Mesendoderm (in vitro differentiated cells): ENCODE measurements at places on chromosomes 12 and 14.

DNA sequence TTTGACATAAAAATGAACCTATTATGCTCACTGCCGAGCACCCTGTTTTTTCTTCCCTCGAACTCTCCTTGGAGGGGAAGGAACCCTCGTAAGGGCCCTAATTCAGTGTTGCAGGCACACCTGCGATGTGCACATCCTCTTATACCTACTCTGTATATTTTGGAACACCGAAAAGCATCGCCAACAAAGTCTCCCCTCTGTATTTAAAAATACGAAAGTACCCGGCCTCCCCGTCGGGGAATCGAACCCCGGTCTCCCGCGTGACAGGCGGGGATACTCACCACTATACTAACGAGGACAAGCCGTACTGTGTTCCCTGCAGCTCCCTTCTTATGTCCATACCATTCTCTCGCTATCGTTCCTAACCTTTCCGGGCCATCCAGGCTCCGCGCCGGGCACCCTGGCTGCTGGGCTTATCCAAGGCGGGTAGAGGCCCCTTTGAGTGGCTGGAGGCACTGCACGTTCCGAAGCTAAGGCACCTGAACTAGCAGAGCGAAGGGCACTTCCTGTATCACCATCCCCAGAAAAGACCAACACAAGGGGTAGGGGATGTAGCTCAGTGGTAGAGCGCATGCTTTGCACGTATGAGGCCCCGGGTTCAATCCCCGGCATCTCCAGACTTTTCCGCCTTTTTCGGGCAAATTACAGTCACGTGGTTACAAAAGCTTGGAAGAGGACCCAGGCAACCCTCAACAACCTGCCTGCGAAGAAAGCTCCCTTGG is 25.1 kb upstream of the UBC start:
- H3K27ac ChIP-seq, result peak overlapping the region; percentile 84
- DNase-seq, result peak; percentile 99
- H3K27me3 ChIP-seq, result no peaks in the 10 kb centered on the region
- H3K4me1 ChIP-seq, result peaks cover 4% of the 10 kb centered on the region
- H3K4me3 ChIP-seq, result peak overlapping the region; percentile 56

- DNase-seq, result peak; percentile 89
- no peaks in the 10 kb centered on the region for H3K27me3 ChIP-seq
- H3K4me1 ChIP-seq, result no peaks in the 10 kb centered on the region
These were observed 212.0 kb downstream of the CACNA1C start for GRCh38 chr12:2264651-2265232.

DNA sequence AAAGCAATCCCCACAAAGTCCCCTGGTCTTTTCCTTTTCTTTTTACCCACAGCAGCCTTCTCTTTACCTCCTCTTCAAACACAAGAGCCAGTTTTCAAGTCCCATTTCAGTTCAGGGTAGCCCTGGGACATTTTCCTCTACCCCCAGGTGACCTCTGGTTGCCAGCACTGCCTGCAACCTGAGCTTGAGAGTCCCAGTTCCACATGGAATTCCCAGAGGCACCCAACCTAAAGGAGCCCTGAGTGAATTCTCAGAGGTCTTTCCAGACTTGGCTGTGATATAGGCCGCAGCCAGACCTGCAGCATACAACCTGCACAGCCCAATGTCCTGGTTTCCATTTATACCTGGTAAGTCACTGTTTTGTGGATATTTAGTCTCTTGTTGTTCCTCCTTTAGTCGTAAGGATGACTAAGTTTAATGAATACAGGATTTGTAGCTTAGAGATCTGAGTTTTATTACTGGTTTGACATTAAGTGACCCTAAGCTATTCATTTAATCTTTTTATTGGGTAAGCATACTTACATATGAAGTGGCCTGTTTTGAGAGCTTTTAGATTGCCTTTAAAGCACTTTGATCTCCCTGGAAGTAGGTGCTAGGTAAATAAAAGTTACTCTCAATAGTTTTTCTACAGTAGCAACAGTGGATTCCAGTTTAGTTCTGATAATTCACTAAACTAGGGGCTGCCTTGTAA is 159.8 kb downstream of the TGFB3 start:
- no peak overlapping the region for H3K27ac ChIP-seq
- H3K4me1 ChIP-seq, result no peaks in the 10 kb centered on the region
- H3K27me3 ChIP-seq, result no peaks in the 10 kb centered on the region

DNA sequence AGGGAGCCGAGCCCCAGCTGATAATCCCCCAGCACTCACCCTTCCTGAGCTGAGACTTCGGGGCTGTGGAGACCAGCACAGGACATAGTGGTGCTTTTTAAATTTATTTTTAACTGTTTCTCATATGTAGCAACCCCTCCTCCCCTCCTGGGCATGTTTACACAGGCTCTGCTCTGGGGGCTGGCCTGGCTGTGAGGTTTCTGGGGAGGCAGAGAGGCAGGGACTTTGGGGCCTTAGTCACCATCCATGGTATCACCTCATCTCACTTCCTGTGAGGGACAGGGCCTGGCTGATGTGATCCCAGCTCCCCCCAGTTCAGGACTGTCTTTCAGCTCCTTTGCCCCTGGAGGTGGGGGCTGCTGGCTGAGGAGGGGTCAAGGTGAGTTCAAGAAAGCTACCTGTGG is 20.4 kb downstream of the VASH1 start:
- H3K4me3 ChIP-seq, result no peak overlapping the region
- H3K27me3 ChIP-seq, result no peaks in the 10 kb centered on the region
- no peak overlapping the region for H3K27ac ChIP-seq
- no peaks in the 10 kb centered on the region for H3K36me3 ChIP-seq
- no peak for DNase-seq

DNA sequence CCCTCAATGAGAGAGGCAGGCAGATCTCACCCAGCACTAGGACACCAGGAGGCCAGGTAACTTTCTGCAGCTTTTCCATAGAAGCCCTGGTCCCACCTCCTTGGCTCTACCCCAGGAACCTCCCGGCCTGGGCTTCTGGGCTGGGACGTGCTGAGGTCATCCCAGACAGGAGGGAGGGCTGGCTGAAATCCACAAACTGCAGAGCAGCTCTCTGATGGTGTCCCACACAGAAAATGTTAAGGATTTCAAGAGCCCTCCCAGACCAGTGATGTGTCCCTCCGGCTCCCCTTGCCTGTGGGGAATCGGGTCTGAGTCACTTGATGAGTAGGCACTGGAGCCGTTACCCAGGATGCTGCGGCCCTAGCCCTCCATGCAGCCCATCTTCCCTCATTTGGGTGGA is 124.1 kb downstream of the ESRRB start:
- DNase-seq, result peak; percentile 71
- H3K4me3 ChIP-seq, result no peak overlapping the region
- H3K4me1 ChIP-seq, result no peaks in the 10 kb centered on the region
- no peaks in the 10 kb centered on the region for H3K36me3 ChIP-seq
- no peaks in the 10 kb centered on the region for H3K27me3 ChIP-seq
